ENCODE measurements at places on chromosomes 7 and 10.

DNA sequence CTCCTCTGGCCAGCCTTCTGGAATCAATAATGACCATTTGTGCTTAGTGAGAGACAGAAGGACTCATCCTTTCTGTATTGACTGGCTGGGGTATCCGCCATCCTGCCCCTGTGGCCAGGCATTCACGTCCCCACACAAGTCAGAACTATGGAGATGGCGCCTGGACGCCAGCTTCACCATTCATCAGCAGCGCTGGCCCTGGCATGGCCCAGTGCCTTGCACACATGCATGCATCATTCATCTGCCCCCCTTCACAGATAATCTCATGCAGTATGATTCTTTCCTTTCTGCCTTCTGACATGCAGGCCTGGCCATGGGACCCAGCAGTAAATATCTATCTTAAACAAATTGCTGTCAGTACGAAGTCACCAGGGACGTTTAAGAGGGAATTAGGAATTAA is 114.8 kb upstream of the MKI67 start:
- no peak for DNase-seq

- no peak for DNase-seq
These were observed 187.3 kb downstream of the CXCL12 start for GRCh38 chr10:44197646-44198045.

GRCh38 chr7:95059842-95060313 is 152.5 kb downstream of the PPP1R9A start:
- DNase-seq, result no peak

DNA sequence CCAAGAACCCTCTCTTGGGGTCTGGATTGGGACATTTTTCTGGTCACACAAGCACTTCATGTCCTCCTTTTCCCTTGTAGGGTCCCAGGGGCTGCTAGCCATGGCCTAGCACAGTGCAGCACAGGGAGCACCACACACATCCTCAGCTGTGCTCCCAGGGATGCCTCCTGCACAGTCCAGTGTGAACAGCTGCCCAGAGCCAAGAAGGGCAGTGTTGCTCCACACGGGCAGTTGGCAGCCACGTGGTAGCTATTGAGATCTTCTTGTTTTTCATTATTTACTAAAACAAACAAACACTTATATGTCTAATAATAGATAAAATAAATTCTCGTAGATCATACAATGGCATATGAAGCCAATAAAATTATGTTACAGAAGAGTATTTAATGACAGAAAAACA is 13.9 kb upstream of the LANCL2 start:
- DNase-seq, result no peak

DNA sequence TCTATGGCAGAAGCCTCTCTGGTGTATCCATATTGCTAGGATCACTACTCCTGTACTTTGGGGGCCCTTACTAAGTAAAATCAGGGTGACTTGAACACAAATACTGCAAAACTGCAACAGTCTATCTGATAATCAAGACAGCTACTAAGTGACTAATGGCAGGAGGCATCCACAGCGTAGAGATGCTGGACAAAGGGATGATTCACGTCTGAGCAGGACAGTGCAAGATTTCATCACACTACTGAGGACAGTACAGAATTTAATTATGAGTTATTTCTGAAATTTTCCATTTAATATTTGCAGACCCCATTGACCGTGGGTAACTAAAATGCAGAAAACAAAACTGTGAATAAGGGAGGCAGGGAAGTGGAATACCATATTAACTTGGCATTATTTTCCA is 10.4 kb downstream of the CUL2 start:
- peak; percentile 92 for DNase-seq

GRCh38 chr10:132106431-132106830 is 40.7 kb downstream of the JAKMIP3 start:
- no peak for DNase-seq

GRCh38 chr10:66209025-66209424 is 716.8 kb upstream of the LRRTM3 start:
- DNase-seq, result peak; percentile 14

GRCh38 chr10:33746186-33746585 is 411.7 kb upstream of the NRP1 start:
- DNase-seq, result no peak

DNA sequence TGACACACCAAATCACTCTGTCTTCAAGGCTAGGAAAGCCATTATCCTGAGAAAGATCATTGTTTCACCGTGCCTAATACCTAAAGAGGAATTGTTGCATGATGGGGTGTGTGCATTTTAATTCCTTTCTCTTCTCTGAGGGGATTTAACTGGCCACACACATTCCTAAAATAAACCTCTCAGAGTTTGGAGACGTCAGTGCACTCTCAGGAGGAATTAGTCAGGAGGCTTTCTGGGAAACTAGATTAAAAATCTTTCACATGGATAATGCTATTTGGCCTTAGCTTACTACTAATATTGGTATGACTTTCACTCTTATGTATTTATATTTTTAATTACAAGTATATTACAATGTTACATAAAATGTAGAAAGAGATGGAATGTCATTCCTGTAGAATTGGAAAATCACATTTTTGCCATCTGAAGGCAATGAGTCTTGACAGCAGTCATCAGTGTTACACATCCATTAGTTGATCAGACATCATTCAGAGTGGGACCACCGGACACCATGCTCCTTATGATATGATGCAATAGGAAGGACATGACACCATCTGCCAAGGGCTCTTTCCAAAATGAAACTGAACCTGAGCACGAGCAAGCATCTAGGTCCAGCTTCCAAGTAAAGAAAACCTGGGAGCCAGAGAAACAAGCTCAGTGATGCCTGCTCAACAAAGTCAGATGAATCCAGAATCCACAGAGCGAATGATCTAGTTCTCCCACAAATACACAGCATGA is 43.1 kb upstream of the TMEM273 start:
- DNase-seq, result no peak

- peak; percentile 57 for DNase-seq
These were observed 14.3 kb downstream of the TES start for GRCh38 chr7:116224492-116225098.

DNA sequence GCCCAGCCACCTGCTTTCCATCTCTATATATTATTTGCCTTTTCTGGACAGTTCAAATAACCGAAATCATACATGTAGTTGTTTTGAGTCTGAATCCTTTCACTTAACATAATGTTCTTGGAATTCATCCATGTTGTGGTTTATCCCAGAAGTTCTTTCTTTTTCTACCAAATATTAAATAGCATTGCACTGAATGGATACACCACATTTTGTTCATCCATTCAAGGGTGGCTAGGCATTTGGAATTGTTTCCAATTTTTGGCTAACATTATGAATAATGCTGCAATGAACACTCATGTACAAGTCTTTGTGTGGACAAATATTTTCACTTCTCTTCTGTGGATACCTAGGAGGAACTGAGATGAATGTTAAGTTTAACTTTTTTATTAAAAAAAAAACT is 18.0 kb downstream of the DNAJC1 start:
- DNase-seq, result peak; percentile 57

DNA sequence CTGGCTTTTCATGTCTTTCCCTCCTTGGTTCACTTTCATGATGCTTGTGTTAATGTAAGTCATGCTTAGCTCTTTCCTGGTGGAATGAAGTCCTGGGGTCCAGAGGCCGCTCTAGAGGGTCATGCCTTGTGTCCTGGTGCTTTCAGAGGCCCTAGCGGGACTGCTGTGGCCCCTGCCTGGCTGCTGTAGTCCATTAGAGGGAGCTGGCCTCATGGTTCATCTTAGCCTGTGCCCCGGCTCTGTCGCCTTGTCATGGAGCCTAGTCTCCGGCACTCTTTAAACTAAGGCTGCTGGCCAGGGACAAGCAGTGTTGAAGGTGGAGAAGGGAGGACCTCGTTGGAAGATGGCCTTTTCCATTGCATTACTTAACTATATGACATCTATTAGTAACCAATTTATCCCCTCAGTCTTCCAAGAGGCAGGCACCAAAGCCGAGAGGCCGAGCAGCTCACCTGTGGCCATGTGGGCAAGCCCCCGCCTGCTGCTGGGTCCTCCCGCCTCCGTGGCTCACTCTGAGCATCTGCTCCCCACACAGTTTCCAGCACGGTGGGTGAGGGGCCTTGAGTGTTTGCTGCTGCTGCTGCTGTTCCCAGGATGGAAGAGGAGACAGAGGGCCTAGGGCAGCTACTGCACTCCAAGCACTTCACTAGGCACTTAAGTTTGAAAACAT is 5.0 kb upstream of the NDUFB2 start:
- DNase-seq, result no peak

GRCh38 chr7:1645071-1645409 is 25.0 kb upstream of the ELFN1 start:
- no peak for DNase-seq

DNA sequence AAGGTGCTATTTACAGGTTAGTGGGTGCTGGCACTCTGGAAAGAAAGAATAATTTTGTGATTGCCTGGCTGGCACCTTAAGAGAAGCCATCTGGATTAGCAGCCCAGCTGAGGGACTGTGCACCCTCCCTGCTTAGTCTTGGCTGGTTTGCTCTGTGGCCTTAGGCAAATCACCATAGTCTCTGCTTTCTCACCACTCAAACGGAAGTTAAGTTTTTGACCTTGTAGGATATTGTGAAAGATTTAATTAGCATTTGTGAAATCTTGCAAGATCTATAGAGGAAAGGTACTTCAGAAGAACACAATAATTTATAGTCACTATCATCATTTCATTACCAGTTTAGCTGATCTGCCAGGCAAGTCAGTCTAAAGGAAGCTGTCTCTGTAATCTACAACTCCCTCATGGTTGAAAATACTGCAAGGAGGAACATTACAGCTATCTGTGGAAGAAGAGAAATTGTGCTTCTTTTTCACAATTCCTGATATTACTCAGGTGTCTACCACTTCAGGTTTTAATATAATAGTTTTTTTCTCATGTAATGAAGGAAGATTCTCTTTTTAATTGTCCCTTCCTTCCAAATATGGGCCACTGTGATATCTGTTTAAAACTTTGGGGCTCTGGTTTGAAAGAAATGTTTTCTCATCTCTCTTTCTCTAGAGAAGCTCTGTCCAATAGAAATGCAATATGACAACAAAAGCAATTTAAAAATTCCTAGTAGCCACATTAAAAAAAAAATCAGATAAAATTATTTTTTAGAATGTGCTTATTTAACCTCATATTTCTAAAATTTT is 219.6 kb downstream of the PTEN start:
- no peak for DNase-seq

- peak; percentile 79 for DNase-seq
These were observed 7.1 kb downstream of the SHH start for GRCh38 chr7:155804897-155805825.

- no peak for DNase-seq
These were observed 78.0 kb upstream of the ELMO1 start for GRCh38 chr7:37526623-37527022.

- peak; percentile 50 for DNase-seq
These were observed 240.6 kb downstream of the DGKI start for GRCh38 chr7:137606061-137606674.

GRCh38 chr10:33100781-33101391 is 142.9 kb upstream of the ITGB1 start:
- DNase-seq, result no peak

- no peak for DNase-seq
These were observed 4.8 kb upstream of the PDE1C start for GRCh38 chr7:32074787-32075585.

GRCh38 chr10:25869067-25869591 is 64.9 kb upstream of the MYO3A start:
- DNase-seq, result no peak

GRCh38 chr7:75054744-75055143 is 18.9 kb downstream of the RCC1L start:
- DNase-seq, result peak; percentile 88

DNA sequence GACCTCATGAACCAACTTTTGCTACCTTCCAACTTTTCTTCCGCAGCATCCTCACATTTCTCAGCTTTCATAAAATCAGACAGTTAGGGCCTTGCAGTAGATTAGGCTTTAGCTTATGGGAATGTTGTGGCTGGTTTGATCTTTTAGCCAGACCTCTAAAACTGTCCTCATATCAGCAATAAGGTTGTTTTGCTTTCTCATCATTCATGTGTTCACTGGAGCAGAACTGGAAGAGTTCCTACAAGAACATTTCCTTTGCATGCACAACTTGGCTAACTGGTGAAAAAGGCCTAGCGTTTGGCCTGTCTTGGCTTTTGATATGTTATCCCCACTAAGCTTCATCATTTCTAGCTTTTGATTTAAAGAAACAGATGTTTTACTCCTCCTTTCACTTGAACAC is 130.0 kb upstream of the LRRTM3 start:
- no peak for DNase-seq

- peak; percentile 90 for DNase-seq
These were observed 29.7 kb upstream of the SEC61G start for GRCh38 chr7:54788664-54789063.

- peak; percentile 89 for DNase-seq
These were observed 154.9 kb downstream of the GLI3 start for GRCh38 chr7:42082144-42082543.

DNA sequence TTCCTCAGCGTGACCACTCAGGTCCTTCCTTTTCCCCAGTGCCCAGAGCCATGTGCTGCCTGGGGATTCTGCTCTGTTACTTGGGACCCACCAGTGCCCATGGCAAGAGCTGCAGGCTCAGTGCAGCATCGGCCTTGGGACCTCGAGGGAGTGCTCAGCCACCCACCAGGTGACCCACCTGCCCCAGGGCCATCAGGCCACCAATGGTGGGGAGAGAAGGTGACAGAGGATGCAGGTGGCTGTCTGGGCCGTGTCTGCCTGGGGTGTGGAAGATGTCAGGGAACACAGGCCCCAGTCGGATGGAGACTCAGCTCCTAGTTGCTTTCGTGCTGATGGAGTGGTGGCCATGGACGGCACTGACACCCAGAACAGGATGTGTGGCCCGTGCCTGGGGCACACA is 104.7 kb upstream of the FAM20C start:
- DNase-seq, result no peak

DNA sequence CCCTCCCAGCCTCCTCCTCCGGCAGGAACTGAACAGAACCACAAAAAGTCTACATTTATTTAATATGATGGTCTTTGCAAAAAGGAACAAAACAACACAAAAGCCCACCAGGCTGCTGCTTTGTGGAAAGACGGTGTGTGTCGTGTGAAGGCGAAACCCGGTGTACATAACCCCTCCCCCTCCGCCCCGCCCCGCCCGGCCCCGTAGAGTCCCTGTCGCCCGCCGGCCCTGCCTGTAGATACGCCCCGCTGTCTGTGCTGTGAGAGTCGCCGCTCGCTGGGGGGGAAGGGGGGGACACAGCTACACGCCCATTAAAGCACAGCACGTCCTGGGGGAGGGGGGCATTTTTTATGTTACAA is 83.3 kb downstream of the PAX2 start:
- no peak for DNase-seq
